Right lobe of liver (tissue), 6 donors: ENCODE measurements at places on chromosomes 2 and 18.

- no peaks in the 10 kb centered on the region for H3K36me3 ChIP-seq
- no peak overlapping the region for H3K4me3 ChIP-seq
- H3K27ac ChIP-seq, result no peak overlapping the region
- H3K27me3 ChIP-seq, result no peaks in the 10 kb centered on the region
- no peaks in the 10 kb centered on the region for H3K4me1 ChIP-seq
Observed at GRCh38 chr2:215637651-215638050, 201.8 kb upstream of the FN1 start.

- no peaks in the 10 kb centered on the region for H3K4me1 ChIP-seq
- H3K36me3 ChIP-seq, result no peaks in the 10 kb centered on the region
- no peaks in the 10 kb centered on the region for H3K27me3 ChIP-seq
- no peak for DNase-seq
Observed at GRCh38 chr2:18833941-18834340, 244.6 kb upstream of the NT5C1B start.

GRCh38 chr2:182166841-182167240 lies 181.2 kb downstream of the PPP1R1C start:
- H3K36me3 ChIP-seq, result no peaks in the 10 kb centered on the region
- H3K27me3 ChIP-seq, result no peaks in the 10 kb centered on the region
- DNase-seq, result no peak
- no peaks in the 10 kb centered on the region for H3K4me1 ChIP-seq

- H3K27ac ChIP-seq, result no peak overlapping the region
- DNase-seq, result no peak
- H3K36me3 ChIP-seq, result no peaks in the 10 kb centered on the region
Observed at GRCh38 chr2:39593439-39594393, 72.0 kb upstream of the TMEM178A start.

DNA sequence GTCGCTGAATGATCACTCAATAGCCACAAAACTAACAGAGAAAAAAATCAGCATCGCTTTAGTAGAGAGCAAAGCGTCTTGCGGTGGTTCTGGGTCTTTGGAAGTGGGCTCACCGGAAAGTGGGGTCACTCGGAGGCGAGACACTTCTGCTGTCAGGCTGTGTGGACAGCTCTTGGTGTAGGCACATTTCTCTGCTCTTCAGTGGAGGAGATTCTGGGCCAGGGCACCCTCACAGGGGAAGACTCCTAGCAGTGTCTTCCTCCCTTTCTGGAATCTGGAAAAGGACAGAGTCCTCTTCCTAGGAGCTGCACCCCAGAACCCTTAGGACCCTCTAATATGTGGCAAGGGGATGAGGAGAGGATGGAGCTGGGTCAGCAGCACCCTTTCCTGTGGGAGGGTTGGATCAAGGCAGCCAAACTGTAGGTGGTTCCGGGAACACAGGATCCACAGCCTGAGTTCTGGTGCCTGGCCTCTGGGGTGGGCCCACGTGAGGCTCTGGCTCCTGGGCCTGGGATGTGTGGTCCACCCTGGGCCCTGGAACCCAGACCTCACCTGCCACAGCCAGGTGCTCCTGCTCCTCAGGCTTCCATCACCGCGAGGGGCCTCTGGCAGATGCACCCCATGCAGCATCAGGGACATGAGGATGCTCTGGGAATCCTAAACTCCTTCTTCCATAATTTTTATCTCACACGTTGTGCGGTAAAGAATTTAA lies 25.1 kb downstream of the GPR35 start:
- H3K4me1 ChIP-seq, result no peaks in the 10 kb centered on the region
- H3K27me3 ChIP-seq, result no peaks in the 10 kb centered on the region
- DNase-seq, result no peak
- no peak overlapping the region for H3K27ac ChIP-seq
- H3K4me3 ChIP-seq, result no peak overlapping the region

GRCh38 chr2:47686018-47686417 lies 96.9 kb upstream of the MSH6 start:
- H3K27ac ChIP-seq, result no peak overlapping the region
- no peak for DNase-seq
- H3K36me3 ChIP-seq, result no peaks in the 10 kb centered on the region

- no peaks in the 10 kb centered on the region for H3K36me3 ChIP-seq
- peaks cover 7% of the 10 kb centered on the region for H3K4me1 ChIP-seq
- DNase-seq, result no peak
- H3K4me3 ChIP-seq, result no peak overlapping the region
Observed at GRCh38 chr18:77016936-77017335, 115.6 kb downstream of the MBP start.

GRCh38 chr18:76994086-76994654 lies 138.4 kb downstream of the MBP start:
- no peaks in the 10 kb centered on the region for H3K27me3 ChIP-seq
- DNase-seq, result no peak
- no peaks in the 10 kb centered on the region for H3K36me3 ChIP-seq
- H3K4me3 ChIP-seq, result no peak overlapping the region

GRCh38 chr2:23626701-23627230 lies 241.8 kb downstream of the KLHL29 start:
- H3K36me3 ChIP-seq, result no peaks in the 10 kb centered on the region
- H3K27me3 ChIP-seq, result no peaks in the 10 kb centered on the region
- no peak for DNase-seq
- no peaks in the 10 kb centered on the region for H3K4me1 ChIP-seq
- no peak overlapping the region for H3K27ac ChIP-seq

GRCh38 chr2:133885847-133886246 lies 317.6 kb upstream of the NCKAP5 start:
- H3K27me3 ChIP-seq, result no peaks in the 10 kb centered on the region
- H3K4me1 ChIP-seq, result no peaks in the 10 kb centered on the region
- no peaks in the 10 kb centered on the region for H3K36me3 ChIP-seq
- no peak overlapping the region for H3K4me3 ChIP-seq
- no peak for DNase-seq

GRCh38 chr18:10713409-10713808 lies 187.6 kb downstream of the NAPG start:
- H3K4me1 ChIP-seq, result no peaks in the 10 kb centered on the region
- no peaks in the 10 kb centered on the region for H3K27me3 ChIP-seq
- H3K4me3 ChIP-seq, result no peak overlapping the region
- no peaks in the 10 kb centered on the region for H3K36me3 ChIP-seq
- DNase-seq, result no peak

DNA sequence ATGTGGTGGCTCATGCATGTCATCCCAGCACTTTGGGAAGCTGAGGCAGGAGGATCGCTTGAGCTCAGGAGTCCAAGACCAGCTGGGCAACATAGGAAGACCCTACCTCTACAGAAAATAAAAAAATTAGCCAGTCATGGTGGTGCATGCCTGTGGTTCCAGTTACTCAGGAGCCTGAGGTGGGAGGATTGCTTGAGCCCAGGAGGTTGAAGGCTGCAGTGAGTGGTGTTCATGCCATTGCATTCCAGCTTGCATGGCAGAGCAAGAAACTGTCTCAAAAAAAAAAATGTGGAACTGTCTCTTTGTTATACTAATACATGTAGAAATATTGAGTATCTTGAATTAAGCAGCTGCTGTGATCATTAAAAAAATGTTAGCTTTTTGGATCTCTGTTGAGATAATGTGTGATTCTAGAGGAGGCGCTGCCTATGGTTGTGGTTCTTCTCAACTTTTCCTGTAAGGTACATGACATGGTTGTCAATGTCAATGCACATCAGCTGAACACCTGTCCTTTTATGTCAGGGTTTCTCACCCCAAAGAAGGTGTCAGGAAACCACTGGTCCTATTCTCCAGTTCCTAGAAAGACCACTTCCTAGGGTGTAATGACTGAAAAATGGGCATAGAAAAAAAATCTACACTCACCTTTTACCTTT lies 34.7 kb upstream of the IL1RL1 start:
- no peaks in the 10 kb centered on the region for H3K27me3 ChIP-seq
- H3K4me3 ChIP-seq, result no peak overlapping the region
- no peaks in the 10 kb centered on the region for H3K4me1 ChIP-seq
- DNase-seq, result no peak

- DNase-seq, result no peak
- H3K4me3 ChIP-seq, result no peak overlapping the region
- H3K36me3 ChIP-seq, result no peaks in the 10 kb centered on the region
- no peak overlapping the region for H3K27ac ChIP-seq
Observed at GRCh38 chr2:238727585-238728329, 120.1 kb upstream of the TWIST2 start.

- no peaks in the 10 kb centered on the region for H3K36me3 ChIP-seq
- no peaks in the 10 kb centered on the region for H3K4me1 ChIP-seq
- H3K4me3 ChIP-seq, result no peak overlapping the region
- no peak for DNase-seq
- H3K27me3 ChIP-seq, result no peaks in the 10 kb centered on the region
Observed at GRCh38 chr2:171889333-171889732, 4.7 kb downstream of the SLC25A12 start.

DNA sequence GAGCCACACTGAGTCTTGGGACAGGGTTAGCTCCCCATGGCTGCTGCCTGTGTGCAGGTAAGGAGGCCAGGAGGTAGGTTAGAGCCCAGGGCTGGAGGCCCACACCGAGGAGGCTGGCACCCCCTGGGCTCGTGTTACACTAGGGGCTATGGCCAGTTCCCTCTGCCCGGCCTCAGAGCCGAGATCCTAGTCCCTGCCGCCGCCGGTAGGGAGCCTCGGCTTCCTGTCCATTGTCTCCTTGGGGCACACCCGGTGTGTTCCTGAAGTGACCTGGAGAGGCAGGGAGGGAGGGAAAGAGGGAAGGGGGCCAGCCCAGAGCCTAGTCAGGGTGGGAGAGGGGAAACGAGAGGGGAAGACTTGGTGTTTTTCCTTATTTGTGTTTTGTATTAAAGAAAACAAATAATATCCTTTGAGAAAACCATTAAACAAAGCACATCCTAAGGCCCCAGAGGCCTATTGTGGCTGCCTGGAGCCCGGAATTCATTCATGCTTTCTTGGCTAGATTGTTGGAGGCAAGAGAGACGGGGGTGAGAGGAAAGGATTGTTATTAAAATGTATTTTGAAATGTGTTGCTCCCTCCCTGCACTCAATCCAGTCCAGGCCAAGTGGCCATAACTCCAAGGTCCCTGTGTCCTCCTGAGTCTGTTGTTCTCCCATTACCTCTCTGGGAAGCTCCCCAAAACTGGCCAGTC lies 170.7 kb downstream of the CTIF start:
- no peaks in the 10 kb centered on the region for H3K27me3 ChIP-seq
- H3K27ac ChIP-seq, result no peak overlapping the region
- no peaks in the 10 kb centered on the region for H3K36me3 ChIP-seq
- no peak overlapping the region for H3K4me3 ChIP-seq

- no peak overlapping the region for H3K27ac ChIP-seq
- H3K4me3 ChIP-seq, result no peak overlapping the region
- H3K4me1 ChIP-seq, result no peaks in the 10 kb centered on the region
Observed at GRCh38 chr2:138777996-138778395, 2.2 kb downstream of the NXPH2 start.
